ENCODE measurements at places on chromosomes 4 and X.

- no peak for DNase-seq
Measured at GRCh38 chr4:137432446-137433311, 99.6 kb downstream of the PCDH18 start.

DNA sequence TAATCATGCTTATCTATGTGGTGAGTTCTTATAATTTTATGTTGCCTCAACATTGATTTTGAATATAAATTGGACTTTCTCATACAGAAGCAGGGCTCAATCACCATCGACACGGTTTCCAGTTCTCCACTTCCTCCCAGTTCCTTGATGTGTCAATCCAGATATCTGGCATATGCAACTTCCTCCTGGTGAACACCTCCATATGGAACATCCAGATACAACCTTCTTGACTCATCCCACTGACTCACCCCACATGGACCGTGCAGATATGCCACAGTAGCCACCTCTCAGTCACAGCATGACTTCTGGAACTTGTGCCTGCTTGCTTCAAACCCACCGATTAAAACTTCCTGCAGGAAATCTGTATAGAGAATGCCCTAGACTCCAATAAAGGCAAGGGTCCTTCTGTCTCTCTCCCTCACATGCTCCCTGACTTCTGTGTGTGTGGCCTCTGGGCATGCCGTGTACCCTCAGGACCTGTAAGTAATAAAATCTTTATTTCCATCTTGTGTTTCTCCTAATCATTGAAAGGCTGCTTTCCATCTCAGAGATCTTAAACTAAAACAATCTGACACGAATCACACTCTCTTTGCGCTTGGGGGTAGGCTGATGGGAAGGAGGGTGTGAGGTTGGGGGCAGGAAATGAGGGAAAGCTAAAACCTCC, 67.0 kb downstream of the HTRA3 start:
- no peak for DNase-seq

DNA sequence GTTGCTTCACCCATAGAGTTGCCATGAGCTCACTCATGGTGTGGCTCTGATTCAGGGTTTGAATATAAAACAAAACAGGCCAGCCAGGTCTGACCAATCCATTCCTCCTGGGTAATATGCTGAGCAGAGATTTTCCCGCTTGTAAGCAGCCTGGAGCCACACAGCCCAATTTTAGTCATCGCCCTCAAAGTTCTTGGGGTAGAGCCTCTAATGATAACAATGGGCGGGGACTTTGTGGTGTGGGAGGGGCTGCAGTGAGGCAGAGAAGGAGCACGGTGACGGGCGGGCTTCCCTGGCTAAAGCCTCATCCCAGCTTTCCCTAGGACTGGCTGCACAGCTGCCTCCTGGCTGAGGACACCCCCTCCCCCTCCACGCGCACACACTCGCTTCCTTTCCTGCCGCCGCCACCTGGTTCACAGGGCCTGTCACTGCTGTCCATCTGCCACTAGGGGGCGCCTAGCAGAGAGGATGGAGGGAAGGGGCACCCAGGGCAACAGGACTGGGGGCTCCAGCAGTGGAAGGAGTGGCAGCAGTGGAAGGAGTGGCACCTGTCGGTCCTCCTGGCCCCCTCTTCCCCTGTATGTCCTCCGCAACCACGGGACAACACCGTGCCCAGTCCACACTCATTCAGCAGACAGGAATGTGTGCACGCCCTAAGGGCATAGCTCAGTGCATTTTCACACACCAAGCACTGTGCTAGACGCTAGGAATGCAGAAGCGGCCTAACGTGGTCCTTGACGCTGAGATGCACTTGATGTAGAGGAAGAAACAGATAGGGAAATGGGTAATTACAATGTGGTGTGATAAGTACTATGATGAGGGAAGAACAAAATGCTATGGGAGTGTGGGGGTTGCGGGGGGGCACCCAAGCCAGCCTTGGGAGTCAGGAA, 26.8 kb downstream of the PRPS1 start:
- no peak for DNase-seq

GRCh38 chr4:24650849-24651640, 66.7 kb upstream of the DHX15 start:
- DNase-seq, result no peak

DNA sequence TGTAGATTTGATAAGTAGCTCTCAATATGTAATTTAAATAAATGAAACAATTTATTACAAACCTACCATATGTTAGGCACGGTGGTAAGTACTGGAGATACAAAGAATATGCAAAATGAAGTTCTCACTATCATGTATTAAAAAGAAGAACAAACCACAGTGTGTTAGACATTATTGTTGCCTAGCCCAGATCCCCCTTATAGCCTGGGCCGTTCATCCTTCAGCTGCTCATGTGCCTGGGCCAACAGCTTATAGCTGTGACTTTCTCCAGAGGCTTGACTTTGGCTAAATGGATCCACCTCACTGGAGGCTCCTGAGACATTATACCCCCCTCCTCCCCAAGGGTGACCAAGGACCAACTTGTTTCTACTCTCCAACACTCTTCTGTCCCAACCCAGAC, 29.8 kb upstream of the CCNG2 start:
- DNase-seq, result no peak

- DNase-seq, result no peak
Measured at GRCh38 chrX:11215191-11215921, 77.9 kb upstream of the AMELX start.

DNA sequence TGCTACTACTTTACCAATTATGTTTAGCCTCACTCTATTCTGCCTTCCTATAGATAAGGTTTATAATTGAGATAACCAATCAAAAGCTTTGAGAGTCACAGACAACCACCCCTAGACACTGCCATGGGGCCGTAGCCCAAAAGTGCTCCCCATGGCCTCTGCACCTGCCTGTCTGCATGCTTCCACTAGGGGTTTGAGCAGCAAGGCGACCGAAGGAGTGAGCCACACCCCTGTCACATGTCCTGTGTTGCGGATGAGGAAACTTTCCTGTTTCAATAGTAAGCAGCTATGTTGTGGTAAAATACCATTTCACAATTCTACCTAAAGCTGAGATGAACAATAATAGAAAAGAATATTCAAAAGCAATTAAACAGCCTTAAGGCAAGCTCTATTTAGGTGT, 856.0 kb upstream of the FRG1 start:
- no peak for DNase-seq

GRCh38 chrX:6708041-6708440, 173.1 kb upstream of the VCX3A start:
- DNase-seq, result no peak

DNA sequence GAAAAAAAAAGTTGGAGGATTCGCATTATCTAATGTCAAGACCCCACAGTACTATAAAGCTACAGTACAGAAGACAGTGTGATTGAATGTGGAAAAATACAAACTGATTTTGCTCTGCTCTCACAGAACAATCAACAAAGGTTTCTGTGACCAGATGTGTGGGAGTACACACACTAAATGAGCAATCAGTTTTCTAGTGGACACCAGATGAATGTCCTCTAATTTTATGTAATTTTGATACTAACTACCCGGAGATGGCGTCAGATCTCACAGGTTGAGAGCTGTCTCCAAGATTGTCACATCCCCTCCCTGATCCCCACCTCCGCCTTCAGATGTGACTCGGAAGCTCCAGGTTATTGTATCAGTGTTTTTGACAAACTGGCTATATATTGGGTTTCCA, 81.9 kb upstream of the HUWE1 start:
- DNase-seq, result no peak

DNA sequence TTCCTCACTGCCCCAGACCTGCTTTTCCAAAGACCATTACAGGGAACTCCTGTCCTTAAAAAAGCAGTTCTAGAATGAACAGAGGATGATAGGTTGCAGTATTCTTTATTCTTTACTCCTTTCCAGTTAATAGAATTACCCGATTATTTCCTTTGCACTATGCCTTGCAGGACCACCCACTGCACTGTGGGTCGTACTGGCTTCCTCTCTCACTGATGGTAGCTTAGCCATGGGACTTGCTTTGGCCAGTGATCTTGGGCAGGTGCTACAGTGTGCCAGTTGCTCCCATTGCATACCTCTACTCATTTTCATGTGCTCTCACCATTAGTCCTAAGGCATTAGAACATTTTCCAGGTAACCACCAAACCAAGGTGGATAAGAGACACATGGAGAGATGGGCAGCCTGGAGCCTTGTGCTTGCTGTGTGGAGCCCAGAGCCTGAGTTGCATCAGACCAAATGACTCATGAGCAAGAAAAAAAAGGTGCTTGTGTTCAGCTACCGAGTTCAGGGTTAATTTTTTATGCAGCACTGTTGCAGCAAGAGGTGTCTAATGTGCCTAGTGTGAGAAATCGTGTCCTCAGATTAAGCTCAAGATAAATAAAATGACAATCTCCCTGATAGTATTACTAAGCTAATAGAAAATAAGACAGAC, 7.6 kb upstream of the UNC5C start:
- no peak for DNase-seq

GRCh38 chr4:151885123-151885522, 124.3 kb upstream of the GATB start:
- no peak for DNase-seq

DNA sequence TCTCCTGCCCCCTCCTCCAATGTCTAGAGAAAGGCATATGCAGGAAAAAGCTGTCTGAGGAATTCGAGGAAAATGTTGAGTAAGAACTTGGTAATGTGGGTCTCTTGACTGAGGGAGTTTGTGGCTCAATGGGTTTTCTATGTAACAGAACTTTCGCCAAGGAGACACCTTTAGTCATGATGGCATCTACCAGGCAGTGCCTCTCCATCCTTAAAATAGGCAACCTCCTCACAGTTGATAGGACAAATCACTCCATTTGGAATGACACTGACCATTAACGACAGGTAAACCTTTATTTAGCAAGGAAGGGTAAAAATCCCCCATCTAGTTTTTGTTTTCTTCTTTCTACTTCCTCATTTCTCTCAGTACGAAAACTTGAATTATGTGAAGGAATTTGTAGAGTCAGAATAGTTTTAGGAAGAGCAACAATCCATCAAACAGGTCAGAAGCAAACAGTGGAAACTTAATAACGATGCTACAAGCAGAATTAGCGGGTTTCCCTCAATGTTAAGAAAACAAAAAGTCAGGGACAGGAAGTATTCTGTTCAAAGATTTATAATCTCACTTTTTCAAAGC, 2.7 kb downstream of the GSX2 start:
- DNase-seq, result no peak

- DNase-seq, result no peak
Measured at GRCh38 chrX:357035-357692, 29.5 kb downstream of the PPP2R3B start.

DNA sequence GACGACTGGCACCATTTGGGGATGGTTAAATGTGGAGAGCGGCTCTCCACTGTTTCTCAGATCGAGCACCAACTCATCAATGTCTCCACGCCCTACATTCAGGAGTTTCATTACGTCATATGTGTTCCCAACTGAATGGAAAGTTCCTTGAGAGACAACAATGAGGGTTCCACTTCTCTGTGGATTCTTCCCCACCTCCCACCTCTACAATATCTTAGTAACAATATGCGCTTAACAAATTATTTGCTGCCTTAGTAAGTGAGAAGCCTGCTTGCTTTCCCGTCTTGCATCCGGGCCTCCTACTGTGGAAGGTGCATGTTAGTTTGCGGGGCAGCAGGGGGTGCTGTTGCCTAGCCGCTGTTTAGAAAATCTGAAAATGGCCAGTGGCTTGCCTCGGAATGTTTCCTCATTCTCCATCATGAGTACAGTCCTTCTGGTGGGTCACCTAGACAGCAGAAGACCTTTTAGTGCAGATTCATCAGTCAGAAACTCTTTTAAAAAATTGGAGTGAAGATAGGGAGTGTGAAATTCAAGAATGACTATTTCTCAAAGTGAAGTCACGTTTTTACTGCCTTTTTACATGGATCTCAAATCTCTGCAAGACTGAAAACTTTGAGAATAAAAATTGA, 55.7 kb downstream of the PHOX2B start:
- DNase-seq, result no peak
